ENCODE measurements at places on chromosomes 3 and 15. TPM values are rescaled to one million over a fixed set of nuclear protein-coding genes. Genes with fewer than 3 reads are reported as not detected.

Gene PPP2R3A
- 2.8 TPM for polyA plus RNA-seq

Gene MYL3
- polyA plus RNA-seq, result 11.5 TPM

Gene HYAL2
- polyA plus RNA-seq, result 30.4 TPM

Gene SPINT1
- 76.8 TPM for polyA plus RNA-seq

Gene ZBTB38
- polyA plus RNA-seq, result 9.5 TPM

Gene CD96
- polyA plus RNA-seq, result 1.6 TPM

Gene TF
- 0.68 TPM for polyA plus RNA-seq

Gene A4GNT
- 7.2 TPM for polyA plus RNA-seq

Gene SLC27A2
- polyA plus RNA-seq, result 0.61 TPM

All from stomach (tissue), 19 donors.